ENCODE measurements at places on chromosomes 1 and 21. TPM values are rescaled to one million over a fixed set of nuclear protein-coding genes. Genes with fewer than 3 reads are reported as not detected.

DNA sequence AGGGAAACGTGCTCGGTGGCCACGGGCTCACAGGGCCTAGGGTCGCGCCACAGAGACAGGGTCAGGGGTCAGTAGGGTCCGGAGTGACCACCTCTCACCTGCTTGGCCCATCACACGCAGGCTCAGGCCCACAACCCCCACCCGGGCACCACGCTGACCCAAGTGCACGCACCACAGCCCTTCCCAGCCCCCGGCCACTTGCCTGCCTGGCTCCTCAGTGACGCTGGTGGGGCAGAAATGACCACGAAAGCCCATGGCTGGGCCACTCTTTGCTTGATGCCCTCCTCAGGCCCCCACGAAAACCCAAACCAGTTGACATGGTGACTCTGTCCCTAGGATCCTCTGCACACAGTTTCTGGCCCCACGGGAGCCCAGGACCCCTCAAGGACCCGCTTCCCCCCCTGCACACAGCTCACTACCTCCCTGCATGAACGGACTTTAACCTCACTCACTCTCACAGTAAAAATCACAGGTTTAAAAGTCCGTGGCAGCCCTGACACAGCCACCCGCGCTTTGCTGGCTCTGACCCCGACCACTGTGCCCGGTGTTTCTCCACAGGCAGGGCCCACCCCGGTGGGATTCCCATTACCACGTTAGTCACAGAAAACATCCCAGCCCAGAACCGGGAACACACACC lies 20.7 kb downstream of the NADK start:
- DNase-seq, result no peak

GRCh38 chr1:180228648-180229482 lies 1.2 kb upstream of the LHX4 start:
- no peak for DNase-seq

DNA sequence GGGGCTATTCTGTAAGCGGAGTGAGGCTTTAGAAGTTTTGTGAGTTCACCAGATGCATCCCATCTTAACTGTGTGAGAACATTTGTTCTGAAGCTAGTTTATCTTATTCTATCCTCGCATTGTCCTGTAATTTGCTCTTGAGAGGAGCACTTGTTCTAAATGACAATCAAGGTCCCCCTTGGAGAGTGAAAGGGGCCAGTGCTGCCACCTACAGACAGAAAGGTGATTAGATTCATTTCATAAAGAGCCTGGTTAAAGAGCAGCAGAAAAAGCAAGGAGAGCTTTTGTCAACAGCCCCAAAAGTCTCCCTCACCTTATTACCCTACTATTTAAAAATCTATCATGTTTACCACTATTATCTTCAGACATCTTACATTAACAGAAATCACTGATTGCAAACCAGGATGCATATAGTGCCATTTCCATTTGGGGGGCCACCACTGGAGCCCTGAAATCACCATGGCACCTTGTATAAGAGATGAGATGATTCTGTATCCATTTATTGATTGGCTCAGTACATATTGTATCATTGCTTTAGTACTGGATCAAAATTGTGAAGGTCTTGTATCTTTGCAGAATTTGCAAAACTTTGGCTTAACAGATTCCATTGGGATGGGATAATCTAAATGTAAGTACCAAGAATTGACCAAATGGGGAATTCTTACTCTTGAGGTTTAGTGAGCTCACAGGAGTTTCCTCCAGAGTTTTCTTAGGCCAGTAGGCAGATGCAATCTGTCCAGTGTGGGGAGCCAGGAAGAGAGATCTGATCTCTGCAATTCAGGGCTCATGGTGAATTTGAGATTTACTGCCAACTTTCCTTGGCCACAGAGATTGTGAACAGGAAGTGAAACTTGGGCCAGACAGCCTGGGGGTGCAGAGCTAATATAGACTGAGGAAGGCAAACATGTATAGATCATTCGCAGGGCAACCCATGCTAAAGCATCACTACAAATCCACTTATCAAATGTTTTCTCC lies 64.3 kb upstream of the TRABD2B start:
- peak; percentile 35 for DNase-seq

The ZNF695 gene
- total RNA-seq, result 1.1 TPM

GRCh38 chr1:20727746-20728316 lies 4.7 kb downstream of the SH2D5 start:
- no peak for DNase-seq

The SLC16A4 gene
- 73.0 TPM for total RNA-seq

The PROX1 gene
- 0.28 TPM for total RNA-seq

The NES gene
- total RNA-seq, result 46.1 TPM

DNA sequence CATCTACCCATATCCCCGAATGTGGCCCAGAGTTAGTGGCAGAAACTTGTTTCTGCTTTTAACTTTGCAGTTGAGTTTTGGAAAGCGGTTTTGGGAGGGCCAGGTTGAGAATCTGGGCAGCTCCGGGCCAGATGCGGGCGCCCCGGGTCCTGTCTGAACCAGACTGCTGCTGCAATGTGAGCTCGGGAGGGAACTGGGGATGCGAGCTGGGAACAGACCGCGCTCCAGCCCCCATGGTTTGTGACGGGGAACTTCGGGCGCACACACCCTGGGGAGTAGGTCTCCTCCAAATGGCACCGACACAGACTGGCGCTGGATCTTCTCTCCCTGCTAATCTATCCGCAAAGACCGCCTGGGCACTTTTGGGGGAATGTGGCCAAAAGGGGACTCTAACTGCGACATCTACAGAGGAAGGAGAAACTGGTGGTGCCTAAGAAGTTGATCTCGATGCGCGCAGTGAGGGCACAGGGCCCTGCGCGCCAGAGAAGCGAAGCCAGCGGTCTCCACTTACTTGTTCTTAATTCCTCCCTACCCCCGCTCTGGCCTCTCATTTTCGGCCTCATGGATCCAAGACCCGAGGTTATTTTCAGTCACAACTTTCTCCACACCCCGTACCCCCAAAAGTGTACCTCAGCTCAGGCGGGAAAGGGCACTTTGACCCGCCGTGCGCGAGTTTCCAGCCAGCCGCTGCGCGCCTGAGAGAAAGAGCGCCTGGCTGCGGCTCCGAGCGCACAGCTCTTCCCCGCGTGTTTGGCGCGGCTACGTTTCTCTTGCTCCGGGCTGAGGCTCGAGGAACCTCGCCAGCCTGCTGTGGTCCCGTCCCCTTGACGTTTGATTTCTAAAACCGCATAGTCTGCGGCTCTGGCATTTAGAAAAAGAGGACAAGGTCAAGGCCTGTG lies 411.0 kb upstream of the ESRRG start:
- peak; percentile 21 for DNase-seq

GRCh38 chr1:203519053-203519840 lies 25.3 kb downstream of the OPTC start:
- DNase-seq, result no peak

The CA14 gene
- total RNA-seq, result not detected

GRCh38 chr1:70714149-70714548 lies 303.1 kb downstream of the CTH start:
- no peak for DNase-seq

The C4BPA gene
- not detected for total RNA-seq

DNA sequence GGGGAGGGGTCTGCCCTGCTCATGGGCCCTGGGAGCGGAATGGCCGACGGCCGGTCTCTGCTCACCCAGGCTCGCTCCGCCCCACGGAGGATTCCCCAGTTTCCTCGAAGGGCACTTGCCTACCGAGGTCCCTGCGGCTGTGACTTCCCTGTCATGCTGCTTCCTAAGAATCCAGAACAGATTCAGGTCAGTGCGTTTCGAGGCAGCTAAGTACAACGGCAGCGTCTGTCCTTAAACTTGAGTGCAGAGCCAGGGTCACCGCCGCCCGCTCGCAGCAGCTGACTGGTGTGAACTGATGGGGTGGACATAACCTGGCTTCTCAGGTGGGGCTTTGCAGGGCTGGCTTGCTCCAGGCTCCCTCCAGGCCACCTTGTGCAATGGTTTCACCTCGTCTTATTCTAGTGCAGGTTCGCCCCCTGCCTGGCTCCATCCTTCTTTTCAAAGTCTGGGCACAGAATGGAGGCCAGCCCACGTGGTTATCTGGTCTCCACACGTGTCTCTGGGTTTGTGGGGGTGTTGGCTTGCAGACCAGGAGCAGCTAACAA lies 7.6 kb upstream of the C1orf174 start:
- no peak for DNase-seq

DNA sequence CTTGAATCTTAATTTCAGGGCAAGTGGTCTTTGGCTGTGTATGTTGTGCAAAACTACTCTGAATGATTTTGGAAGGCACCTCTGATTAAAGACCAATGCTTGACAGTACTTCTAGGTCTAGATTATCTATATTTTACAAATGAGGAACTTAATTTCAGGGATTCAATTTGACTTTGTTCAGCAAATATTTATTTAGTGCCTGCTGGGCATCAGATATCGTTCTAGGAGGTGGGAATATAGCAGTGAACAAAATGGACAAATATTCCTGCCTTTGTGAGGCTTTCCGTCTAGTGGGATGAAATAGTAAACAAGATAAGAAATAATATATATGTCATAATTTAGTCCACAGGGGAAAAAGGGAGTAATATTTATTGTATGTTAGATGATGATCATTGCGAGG lies 4.7 kb downstream of the ZNF326 start:
- no peak for DNase-seq

The CELA2A gene
- not detected for total RNA-seq

DNA sequence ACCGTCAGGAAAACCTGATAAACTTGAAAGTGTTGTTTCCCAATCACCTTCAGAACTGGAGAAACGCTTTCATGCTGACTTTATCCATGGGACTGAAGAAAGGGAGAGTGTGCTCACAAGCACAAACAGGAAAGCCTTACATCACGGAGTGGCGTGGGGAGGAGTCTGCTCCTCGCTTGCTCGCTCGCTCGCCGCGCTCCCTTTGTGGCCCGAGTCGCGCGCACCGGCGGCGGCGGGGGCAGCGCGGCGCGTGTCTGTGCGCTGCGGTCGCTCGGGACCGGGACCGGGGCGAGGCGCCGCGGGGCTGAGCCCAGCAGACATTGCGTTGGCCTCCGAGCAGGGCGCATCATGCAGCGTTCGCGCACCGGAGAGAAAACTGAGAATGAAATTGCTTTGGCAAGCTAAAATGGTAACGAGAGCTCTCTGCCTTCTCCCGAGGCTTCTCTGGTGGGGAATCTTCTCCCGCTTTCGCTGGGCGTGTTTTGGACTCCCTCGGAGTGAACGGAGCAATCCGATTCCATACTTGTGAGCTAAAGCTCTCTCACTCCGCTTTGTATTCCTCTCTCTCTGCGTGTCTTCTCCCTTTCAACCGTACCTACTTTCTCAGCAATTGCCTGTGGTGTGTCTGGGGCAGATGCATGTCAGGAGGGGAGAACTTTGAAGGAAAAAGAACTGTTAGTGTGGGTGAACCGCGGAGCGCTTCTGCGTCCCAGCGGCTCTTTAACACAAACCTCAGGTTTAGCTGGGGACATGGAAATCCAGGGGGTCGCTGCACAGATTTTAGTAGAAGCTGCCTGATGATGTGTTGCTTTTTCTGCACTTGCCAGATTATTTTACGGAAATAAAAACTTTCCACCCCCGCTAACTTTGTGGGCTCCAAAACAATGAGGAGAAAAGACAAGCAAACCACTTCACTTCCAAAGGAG lies at the start of gene RGL1:
TSS of gene RGL1 (plus strand) at position 205 of the 926 bp plus-strand sequence. CDS start at position 383, 178 bp downstream.
- peak; percentile 75 for DNase-seq

The CHIA gene
- total RNA-seq, result not detected

GRCh38 chr1:70295749-70296148 lies 58.8 kb downstream of the ANKRD13C start:
- DNase-seq, result no peak

The SLC5A3 gene
- 15.6 TPM for total RNA-seq

- DNase-seq, result peak; percentile 76
These were observed 2.8 kb downstream of the RGS16 start for GRCh38 chr1:182601416-182601786.

GRCh38 chr1:36570478-36571060 lies 87.9 kb upstream of the CSF3R start:
- no peak for DNase-seq

GRCh38 chr1:85264150-85264549 lies 4.7 kb upstream of the C1orf52 start:
- peak; percentile 50 for DNase-seq

DNA sequence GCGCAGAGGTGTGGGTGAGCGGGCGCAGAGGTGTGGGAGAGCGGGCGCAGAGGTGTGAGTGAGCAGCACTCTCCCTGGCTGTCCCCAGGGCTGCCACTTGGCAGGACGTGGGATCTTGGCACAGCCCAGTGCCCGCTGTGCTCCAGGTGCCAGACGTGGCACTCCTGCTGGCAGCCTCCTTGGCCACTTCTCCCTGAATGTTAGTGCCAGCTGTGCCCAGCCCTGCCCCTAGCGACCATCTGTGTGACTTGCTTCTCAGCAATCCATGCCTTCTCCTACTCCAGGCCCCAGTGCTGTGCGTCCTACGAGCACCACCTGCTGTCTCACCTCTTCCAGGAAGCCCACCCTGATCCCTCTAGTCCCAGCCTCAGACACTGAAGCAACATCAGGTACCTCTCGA lies 30.5 kb downstream of the KRTAP10-1 start:
- DNase-seq, result no peak

The GSTM5 gene
- total RNA-seq, result 0.28 TPM

The TRABD2B gene
- not detected for total RNA-seq

GRCh38 chr1:207401578-207401977 lies 52.5 kb upstream of the CR2 start:
- DNase-seq, result no peak

GRCh38 chr1:155872527-155872926 lies 13.2 kb downstream of the SYT11 start:
- no peak for DNase-seq

The TUFT1 gene
- total RNA-seq, result 33.3 TPM

GRCh38 chr21:46048926-46049889 lies 48.7 kb upstream of the COL6A2 start:
- DNase-seq, result peak; percentile 100

The MPZ gene
- total RNA-seq, result 0.18 TPM

DNA sequence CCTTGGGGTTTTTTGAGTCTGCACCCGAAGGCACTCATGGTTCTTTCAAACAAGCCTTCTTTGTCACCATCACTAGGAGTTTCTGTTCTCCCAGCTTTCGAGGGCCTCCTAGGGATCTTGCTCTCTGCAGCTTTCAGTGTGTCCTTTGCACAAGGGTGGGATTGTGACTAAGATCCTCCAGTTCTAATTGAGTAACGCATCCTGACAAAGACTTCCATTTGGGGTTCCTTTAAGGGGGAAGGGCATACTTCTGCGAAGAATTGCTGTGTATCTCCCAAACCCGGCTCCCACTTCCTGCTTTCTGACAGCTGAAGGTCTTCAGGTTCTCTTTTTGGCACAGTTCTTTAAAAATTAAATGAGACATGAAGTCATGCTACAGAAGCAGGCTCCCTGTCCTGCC lies 139.4 kb downstream of the EDEM3 start:
- DNase-seq, result no peak

The FAM151A gene
- total RNA-seq, result not detected

The ZNF684 gene
- 4.1 TPM for total RNA-seq

GRCh38 chr1:111505641-111506119 lies 2.2 kb upstream of the ADORA3 start:
- no peak for DNase-seq

The ZMYND12 gene
- total RNA-seq, result not detected

Measured in IMR-90 (cell line).